ENCODE measurements at places on chromosomes 13 and 19.

DNA sequence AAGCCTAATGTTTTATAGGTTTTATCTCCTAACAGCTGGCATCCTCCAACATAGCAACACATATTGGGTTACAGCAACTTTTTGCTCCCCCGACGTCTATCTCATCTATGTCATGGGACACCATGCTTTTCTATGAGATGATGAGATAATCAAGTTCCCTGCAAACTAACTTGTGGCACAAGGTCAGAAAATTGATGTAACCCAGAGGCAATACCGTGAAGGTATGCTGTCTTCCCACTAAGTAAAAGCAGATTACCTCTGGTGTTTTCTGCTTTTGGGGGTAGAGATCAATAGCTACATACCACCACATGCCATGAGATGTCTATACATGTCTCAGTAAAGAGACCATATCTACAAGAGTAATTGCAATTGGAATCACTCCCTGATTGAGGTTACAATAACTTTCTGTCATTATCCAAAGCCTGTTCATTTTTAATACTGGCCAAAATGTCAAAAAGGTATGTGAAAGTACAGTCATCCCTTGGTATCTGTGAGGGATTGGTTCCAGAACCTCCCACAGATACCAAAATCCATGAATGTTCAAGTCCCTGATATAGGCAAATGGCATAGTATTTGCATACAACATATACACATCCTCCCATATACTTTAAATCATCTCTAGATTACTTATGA is 131.3 kb downstream of the CYSLTR2 start:
- DNase-seq: no peak

GRCh38 chr19:6274756-6275155 is 5.0 kb downstream of the MLLT1 start:
- DNase-seq: peak; percentile 44

GRCh38 chr19:3313199-3313575 is 53.2 kb upstream of the NFIC start:
- DNase-seq: no peak

DNA sequence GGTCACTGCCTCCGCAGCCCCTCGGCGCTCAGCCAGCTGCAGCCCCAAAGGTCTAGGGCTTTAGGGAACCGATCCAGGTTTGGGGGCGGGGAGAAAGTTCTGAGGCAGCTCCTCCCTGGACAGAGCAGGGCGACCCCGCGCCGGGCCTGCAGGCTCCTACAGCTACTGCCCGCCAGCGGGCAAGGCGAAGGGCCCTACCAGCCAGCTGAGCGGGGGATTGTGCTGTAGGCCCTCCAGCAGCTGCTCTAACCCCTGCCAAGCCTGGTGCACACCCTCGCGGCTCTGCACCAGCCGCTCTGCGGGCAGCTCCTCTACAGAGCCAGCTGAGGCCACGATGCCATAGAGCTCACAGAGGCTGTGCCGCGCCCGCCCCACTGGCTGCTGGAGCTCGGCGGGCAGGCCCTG is 14.0 kb downstream of the PLIN4 start:
- peak; percentile 73 for DNase-seq

GRCh38 chr13:60990032-60990733 is 425.5 kb downstream of the PCDH20 start:
- DNase-seq: no peak

DNA sequence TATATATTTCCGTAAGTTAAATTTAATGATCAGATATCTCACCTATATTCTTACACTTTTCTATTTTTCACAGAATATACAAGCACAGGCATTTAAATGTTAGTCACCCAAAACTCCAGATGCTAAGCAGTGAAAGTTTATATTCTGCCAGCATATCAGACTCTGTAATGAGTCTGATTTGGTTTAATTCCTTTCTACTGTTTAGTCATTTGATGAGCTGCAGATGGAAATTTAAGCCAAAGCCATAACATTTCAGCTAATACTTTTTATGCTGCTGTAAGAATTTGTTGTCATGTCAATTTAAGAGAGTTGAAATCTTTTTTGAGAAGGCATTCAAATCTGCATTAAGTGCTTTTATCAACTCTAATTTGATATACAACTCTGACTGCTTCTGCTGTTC is 8.0 kb downstream of the FRY start:
- no peak for DNase-seq

DNA sequence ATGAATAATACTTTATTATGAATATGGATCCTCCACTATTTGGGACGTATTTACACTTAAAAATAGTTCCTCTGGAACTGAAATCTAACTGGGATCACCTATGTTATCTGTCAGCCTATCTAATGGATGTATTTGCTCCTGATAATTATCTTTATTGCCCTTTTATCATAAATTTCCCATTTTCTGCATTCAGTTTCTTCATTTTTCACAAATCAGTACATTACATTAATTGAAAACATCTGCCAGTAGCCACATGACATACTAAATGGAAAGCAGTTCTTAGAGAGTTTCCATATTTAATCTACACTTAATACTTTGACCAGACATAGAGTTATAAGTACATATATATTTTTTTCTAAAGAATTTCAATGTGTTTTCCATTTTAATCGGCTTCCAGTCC is 888.8 kb downstream of the SLITRK6 start:
- DNase-seq: no peak

GRCh38 chr13:57452228-57452627 is 179.3 kb upstream of the PCDH17 start:
- DNase-seq: no peak

DNA sequence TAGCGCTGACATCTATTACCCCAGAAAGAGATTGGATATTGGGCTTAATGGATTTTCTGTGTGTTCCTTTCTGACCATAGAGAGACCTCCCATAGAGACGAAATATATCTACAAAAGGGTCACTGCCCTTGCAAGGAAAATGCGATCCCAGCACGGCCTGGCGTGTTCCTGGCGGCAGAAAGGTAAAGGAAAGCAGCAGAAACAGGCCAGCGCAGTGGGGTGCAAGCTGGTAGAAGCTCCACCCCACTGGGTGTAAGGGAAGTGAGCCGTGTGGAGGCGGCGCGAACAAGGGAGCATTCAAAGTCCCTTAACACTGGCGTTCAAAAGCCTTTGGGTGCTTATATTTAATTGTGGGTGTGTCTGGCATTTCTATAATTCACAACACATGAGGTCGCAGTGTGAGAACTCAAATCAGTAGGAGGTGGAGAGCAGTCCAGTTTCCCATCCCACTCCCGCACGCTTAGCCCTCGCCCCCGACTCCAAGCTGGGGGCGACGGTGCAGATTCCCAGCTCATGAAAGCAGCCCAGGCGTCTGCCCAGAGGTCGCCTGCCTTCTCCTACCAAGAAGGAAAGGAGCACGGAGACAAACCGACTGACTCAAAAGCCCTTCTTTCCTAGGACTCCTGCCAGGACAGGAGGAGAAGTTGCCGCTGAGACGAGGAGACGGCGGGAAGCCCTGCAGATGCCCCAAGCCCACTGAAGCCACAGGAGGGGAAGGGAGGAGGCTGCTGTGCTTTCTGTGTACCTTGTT is 478.4 kb downstream of the FOXO1 start:
- no peak for DNase-seq

GRCh38 chr19:1482361-1483130 is 3.5 kb upstream of the C19orf25 start:
- peak; percentile 94 for DNase-seq

GRCh38 chr19:6765738-6766356 is 1.4 kb downstream of the SH2D3A start:
- DNase-seq: peak; percentile 63

GRCh38 chr19:35349614-35350521 is 2.2 kb downstream of the FFAR1 start:
- no peak for DNase-seq

GRCh38 chr19:10863107-10863717 is 8.1 kb upstream of the CARM1 start:
- DNase-seq: peak; percentile 89

DNA sequence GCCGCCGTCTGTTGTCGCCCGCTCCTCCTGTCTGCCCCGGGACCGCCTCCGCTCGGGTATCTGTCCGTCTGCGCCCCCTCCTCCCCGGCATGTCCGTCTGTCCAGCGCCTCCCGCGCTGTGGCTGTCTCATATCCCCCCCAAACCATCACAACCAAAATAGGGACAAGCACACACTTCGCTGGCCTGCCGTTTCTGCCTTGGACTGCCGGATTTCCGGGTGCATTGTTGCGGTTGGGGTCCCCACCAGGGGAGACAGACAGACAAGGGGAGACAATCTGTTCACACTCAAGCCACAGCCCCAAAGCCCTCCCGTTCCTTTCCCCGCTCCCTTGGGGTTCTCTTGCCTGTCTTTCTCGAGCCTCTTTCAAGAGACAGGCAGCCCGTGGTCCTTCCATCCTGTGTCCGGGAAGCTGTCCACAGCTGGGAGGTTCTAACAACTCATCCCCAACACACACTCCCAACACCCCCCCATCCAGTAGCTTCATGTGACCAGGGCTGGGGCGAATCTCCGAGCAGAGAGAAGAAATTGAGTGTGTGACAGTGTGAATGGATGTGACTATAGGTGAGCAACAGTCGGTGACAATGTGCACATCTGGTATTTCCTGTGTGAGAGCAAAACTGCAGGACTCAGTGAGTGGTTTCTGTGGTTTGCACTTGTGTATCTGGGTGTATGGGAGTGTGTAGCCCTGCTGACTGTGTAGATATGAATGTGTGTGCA is 16.5 kb upstream of the FOSB start:
- DNase-seq: peak; percentile 93

DNA sequence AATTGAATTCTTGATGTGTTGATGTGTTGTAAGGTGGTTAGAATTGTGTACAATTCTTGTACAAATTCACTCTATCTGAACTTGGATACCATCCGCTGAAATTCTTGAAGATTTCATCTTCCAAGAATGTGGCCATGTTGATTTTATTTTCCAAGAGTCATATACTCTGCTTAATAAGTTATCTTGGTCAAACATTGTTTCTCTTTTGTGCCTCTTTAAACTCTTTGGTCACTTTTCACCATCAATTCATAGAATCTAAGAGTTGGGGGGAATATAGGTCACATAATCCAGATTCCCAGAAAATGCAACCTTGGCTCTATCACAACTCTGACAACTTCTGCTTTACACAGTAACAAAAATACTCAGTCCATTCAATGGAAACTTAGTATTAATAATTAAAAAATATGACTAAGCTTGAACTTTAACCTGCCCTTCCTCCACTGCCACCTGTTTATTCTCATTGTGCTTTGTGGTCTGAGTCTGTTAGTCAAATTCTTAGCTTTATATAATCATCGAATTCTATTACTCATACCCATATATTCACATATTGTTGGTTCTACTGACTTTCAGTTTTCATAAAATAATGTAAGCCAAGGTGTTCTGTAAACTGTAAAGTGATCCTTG is 373.2 kb downstream of the LMO7 start:
- DNase-seq: no peak

GRCh38 chr19:41528106-41528505 is 47.9 kb upstream of the CEACAM21 start:
- no peak for DNase-seq

DNA sequence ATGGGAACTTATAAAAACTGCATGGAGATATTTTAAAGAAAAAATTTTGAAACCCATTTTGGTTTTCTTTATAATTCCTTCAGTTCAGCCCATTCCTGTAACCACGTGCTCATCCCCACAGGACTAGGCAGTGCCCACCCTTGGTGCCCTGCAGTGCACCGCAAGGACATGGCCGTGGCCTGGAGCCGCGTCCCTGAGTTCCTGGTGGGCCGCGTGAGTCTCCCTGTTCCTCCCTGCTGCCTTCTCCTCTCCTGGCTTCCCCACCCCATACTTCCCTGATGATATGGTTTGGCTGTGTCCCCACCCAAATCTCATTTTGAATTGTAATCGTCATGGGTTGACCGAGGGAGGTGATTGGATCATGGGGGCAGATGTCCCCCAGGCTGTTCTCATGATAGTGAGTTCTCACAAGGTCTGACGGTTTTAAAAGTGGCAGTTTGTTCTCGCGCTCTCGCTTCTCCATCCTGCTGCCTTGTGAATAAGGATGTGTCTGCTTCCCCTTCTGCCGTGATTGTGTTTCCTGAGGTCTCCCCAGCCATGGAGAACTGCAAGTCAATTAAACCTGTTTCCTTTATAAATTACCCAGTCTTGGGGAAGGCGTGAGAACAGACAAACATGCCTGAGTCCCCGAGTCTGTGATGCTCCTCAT is 31.6 kb upstream of the TFDP1 start:
- DNase-seq: no peak

GRCh38 chr13:29503041-29503837 is 92.2 kb downstream of the SLC7A1 start:
- DNase-seq: peak; percentile 86

GRCh38 chr19:5001615-5002014 is 32.7 kb downstream of the KDM4B start:
- DNase-seq: peak; percentile 58

- no peak for DNase-seq
Measured at GRCh38 chr19:1811942-1812425, at the start of gene ATP8B3. Gene ATP8B3 (minus strand): TSS chr19:1812276. CDS start chr19:1811736, 540 bp downstream.

Data from osteoblast (primary cell).